Lower leg skin (tissue), 4 donors: ENCODE measurements at places on chromosomes 1 and 21. TPM values are rescaled to one million over a fixed set of nuclear protein-coding genes. Genes with fewer than 3 reads are reported as not detected.

The AHDC1 gene
- total RNA-seq: 37.7 TPM

- DNase-seq: no peak
Observed at GRCh38 chr21:42737951-42738590, 84.7 kb downstream of the PDE9A start.

DNA sequence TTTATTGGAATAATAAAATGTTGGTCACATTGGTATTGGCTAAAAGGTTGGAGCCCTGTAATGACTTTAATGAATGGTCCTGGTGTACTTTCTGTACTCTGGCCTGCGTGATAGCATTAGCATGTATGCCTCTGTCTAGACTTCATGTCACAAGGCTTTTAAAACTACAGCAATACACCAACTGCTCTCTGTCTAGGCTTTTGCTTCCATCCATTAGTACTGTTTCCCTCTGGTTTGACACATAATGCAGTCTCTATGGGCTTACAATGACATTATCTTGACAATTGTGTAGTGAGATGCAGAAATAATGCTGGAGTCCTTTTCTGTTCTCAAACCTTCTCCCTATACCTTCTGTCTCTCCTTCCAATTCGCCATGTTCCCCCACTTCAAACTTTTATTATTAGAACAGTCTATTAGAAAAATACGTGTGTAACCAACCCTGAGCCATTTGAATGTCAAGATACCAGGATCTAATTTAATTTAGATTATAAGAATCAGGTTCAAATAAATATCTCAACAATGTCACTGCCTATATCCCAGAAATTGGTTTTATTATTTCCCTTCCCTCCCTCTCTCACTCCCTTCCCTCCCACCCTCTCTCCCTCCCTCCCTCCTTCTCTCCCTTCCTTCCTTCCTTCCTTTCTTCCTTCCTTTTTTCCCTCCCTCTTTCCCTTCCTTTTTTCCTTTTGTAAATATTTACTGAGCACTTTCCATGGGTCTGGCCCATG, 8.8 kb downstream of the C8A start:
- no peak for DNase-seq

- DNase-seq: no peak
Observed at GRCh38 chr1:182444497-182444896, 5.4 kb upstream of the RGSL1 start.

- DNase-seq: no peak
Observed at GRCh38 chr21:17514124-17514845, 1.4 kb downstream of the CXADR start.
